ENCODE measurements at places on chromosomes 16 and 17.

DNA sequence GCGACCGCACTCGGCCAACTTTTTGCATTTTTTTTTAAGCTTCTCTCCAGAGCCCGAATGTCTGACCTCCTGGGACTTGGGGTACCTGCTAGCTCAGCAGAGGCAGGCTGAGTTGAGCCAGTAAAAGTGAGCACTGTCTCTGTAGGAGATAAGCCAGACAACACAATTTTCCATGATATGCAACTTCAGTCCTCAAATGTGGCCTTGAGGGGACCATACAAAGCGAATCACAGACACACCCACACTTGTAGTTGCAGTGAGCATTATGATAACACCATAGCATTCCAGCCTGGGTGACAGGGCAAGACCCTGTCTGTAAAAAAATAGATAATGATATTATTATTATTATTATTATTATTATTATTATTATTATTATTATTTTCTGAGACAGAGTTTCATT is 2.6 kb downstream of the DPEP2 start:
- DNase-seq: no peak

GRCh38 chr16:79284766-79285165 is 315.8 kb downstream of the MAF start:
- DNase-seq: no peak

DNA sequence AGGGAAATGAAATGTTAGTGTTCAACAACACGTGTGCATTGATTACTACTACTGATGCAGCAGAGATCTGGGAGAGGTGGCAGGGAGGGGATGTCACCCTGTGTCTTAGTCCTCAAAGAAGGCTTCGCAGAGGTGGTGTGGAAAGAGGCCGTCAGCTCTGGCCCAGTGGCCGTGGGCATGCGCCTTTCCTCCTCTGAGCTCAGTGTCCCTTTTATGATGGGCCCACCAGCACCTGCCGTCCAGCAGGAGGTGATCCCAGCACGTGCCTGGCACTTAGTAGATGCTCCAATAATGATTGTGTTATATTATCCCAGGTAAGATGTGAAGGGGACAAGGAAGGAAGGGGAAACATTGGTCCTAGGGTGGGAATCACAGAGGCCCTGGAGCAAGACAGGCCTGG is 106.2 kb downstream of the CLEC16A start:
- DNase-seq: no peak

GRCh38 chr17:70420861-70421445 is 251.6 kb downstream of the KCNJ2 start:
- peak; percentile 2 for DNase-seq

GRCh38 chr16:88737298-88738150 is 31.2 kb downstream of the CTU2 start:
- peak; percentile 72 for DNase-seq

- DNase-seq: peak; percentile 44
Measured at GRCh38 chr17:58083491-58084316, 485 bp downstream of the DYNLL2 start.

GRCh38 chr17:42653179-42654124 is 5.6 kb upstream of the TUBG2 start:
- DNase-seq: peak; percentile 84

DNA sequence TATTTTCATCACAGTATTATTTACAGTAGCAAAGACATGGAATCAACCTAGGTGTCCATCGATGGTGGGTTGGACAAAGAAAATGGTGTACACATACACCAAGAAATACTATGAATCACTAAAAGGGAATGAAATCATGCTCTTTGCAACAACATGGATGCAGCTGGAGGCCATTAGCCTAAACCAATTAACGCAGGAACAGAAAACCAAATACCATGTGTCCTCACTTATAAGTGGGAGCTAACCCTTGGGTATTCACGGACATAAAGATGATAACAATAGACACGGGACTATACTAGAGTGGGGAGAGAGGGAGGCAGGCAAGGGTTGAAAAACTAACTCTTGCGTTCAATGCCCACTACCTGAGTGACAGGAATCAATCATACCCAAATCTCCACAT is 41.0 kb downstream of the MRPS23 start:
- DNase-seq: no peak

DNA sequence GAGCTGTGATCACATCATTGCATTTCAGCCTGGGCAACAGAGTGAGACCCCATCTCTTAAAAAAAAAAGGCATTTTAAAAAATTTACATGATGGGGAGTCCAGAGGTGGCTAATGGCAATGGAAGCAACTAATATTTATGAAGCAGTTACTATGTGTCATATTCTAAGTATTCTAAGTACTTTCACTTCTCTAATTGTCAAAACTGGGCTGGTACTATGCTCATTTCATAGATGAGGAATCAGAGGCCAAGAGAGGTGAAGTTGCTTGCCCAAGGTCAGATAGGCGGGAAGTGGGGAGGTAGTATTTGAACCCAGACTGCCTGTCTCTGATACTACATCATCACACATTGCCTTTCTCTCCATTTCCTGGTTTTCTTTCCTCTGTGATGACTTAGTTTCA is 50.7 kb downstream of the SLC5A11 start:
- no peak for DNase-seq

DNA sequence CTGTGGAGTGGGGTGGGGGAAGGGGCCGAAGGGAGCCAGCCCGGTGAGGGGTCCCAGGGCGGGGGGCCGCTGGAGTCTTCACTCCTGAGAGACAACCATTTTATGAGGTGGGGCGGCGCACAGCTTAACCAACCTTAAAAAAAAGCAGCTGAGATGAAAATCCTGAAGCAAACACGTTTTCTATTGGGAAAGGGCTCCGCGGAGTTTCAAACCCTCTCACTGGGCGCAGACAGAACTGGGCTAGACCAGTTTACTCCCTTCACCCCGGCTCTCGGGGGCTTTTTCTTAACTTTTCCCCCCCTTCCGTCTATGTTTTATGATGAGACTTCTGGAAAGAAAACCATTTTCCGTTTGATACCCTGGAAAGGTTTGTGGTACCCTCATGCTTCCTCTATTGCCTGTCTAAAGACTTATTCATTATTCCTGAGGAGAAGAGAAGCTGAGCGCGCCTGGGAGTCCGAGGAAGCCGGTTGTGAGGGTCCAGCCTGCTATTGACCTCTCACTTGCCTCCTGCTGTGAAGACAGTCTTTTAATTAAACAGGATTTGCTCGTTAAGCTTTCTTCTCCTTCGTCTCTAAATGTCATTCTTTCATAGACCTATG is 482 bp upstream of the SSH2 start:
- peak; percentile 38 for DNase-seq

GRCh38 chr17:72717276-72717675 is 375.2 kb downstream of the SLC39A11 start:
- no peak for DNase-seq

DNA sequence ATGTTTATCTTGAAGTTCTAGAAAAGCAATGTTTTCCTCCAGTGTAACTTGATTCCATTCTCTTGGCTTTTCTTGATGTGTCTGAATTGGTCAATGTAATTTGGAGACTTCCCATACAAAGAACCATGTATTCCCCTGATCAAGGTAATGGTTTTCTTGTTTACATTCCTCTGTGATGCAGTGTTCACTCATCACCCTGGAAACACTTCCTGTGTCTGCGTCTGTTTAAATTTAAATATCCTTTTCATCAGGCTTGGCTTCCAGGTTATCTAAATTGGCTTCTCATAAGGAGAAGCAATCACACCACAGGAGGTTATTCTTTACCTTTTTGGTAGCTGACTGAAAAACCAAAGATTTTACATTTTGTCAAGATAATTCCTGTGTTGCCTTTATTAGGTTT is 237.3 kb upstream of the WSCD1 start:
- DNase-seq: no peak

GRCh38 chr17:2965621-2966595 is 97.5 kb downstream of the OR1D5 start:
- peak; percentile 72 for DNase-seq

- DNase-seq: no peak
Measured at GRCh38 chr17:19975601-19976000, 2.0 kb downstream of the AKAP10 start.
